ENCODE measurements at places on chromosomes 13 and 19.

- DNase-seq = no peak
Observed at GRCh38 chr19:35045667-35046300, 4.3 kb downstream of the HPN start.

- no peak for DNase-seq
Observed at GRCh38 chr13:62176051-62176450, 760.4 kb upstream of the PCDH20 start.

GRCh38 chr13:92864584-92865284, 361.9 kb upstream of the GPC6 start:
- no peak for DNase-seq

GRCh38 chr13:31227870-31228269, 28.1 kb downstream of the B3GLCT start:
- DNase-seq = no peak

- DNase-seq = no peak
Observed at GRCh38 chr19:38210458-38210987, 13.5 kb downstream of the DPF1 start.

GRCh38 chr13:30354493-30355383, 47.4 kb upstream of the KATNAL1 start:
- DNase-seq = no peak

GRCh38 chr13:90246687-90247345, 1100.7 kb upstream of the MIR17HG start:
- DNase-seq = no peak

DNA sequence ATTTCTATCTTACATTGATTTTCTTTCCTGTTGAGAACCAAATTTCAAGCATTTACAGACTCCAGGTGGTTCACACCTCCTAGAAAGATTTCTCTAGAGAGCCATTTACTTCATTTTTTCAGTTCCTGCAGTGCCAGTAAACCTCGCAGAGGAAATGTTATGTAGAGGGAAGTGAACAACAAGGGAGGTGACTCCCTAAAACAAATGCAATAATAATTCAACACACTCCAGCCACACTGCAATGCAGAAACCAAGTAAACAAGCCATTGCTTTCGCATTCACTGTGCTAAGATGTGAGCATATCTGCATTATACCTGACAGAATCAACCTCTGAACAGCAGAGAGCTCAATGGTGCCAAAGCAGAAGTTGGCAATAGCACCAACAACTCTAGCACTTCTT, 215.1 kb downstream of the RBM26 start:
- DNase-seq = no peak

GRCh38 chr13:45196622-45197021, 4.2 kb downstream of the KCTD4 start:
- no peak for DNase-seq

GRCh38 chr13:79451500-79451962, 29.4 kb upstream of the NDFIP2 start:
- DNase-seq = peak; percentile 83

GRCh38 chr13:113528101-113528812, 37.7 kb upstream of the DCUN1D2 start:
- no peak for DNase-seq

- no peak for DNase-seq
Observed at GRCh38 chr19:29488316-29488715, 37.5 kb upstream of the VSTM2B start.

DNA sequence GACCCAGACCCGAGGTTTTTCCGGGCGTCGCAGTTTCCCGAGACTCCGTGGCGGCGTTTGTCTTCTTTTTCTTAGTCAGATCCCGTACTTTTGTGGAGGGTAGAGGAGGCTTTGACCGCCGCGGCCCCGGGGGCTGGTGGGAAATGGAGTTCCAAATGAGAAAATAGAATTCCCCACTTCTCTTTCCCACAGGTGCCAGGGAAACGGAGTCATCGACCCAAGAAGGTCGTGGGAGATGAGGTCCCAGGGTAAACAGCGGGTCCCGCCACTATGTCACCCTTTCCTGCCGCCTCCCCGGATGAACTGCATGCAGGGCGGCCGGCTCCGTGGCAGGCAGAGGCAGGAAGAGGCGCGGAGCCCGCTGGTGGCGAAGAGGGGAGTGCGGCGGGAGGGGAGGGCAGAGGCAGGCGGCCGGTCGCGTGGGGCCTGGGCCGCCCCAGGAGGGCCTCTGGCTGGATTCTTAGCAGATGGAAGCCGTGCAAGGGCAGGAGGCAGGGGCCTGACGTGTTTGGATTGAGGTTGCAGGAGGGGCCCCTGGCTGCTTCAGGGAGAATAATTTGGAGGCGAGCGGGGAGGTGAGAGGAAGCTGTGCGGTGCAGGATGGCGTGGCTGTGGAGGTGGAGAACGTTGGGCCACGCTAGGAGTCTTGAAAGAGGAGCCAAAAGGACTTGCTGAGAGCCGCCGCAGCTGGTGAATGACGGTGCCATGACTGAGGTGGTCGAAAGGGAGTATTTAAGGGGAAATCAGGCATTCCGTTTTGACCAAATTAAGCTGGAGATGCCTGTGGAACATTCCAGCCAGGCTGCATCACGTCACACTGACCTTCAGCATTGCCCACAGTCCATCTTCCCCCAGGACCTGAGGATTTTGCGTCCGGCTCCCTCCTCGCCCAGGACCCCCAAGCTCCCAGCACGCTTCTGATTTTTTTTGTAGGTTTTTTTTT, 11.7 kb downstream of the CYTH2 start:
- peak; percentile 23 for DNase-seq

GRCh38 chr19:56732976-56733375, 61.4 kb upstream of the ZNF835 start:
- no peak for DNase-seq

GRCh38 chr13:70430256-70430655, 322.0 kb upstream of the KLHL1 start:
- DNase-seq = no peak

DNA sequence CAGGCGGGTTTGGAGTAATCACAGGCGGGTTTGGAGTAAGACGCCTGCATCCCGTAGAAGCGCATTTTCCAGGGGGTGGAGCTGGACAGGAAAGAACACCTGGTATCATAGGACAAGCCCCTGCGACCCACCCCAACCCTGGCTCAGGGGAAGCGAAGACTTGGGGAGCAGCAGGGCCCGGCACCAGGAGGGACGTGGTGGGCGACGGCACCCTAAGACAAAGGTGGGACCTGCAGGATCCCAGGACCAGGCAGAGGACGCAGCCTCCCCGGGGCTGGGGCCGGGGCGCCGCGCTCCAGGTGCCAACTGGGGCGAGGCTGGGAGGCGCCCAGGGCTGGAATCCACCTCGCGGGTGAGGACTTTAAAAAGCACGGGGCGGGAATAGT, 520 bp downstream of the ZNF600 start:
- DNase-seq = no peak

- DNase-seq = no peak
Observed at GRCh38 chr19:5107432-5108122, 138.7 kb downstream of the KDM4B start.

DNA sequence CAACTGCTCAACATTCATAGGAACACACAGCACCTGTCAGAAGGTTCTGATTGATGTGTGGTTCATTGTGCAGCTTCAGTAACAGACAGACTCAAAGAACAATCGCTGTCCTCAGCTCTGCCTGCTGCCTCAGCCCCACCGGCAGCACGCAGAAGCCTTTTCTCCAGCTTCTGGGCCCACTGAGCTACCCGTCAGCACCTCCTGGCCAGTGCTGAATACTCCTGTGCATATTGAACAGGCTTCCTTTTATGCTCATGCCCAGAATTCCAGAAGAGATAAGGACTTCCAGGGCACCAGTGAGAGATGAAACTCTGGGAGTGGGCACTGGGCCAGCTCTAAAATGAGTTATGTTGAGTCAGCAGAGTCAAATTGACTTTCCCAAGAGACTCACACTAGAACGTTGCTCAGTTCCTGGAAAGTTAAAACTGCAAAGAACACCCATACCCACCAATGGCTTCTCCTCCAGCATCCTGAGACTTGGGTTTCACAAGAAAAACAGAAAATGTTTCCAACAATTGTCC, 119.3 kb downstream of the COL4A1 start:
- no peak for DNase-seq

- DNase-seq = no peak
Observed at GRCh38 chr19:50629801-50630200, 9.9 kb downstream of the SYT3 start.

- no peak for DNase-seq
Observed at GRCh38 chr13:50122455-50122854, 107.2 kb downstream of the KCNRG start.

GRCh38 chr19:55640043-55640576, 692 bp upstream of the ZNF580 start:
- no peak for DNase-seq

- no peak for DNase-seq
Observed at GRCh38 chr13:46624353-46624752, 71.4 kb downstream of the LRCH1 start.

DNA sequence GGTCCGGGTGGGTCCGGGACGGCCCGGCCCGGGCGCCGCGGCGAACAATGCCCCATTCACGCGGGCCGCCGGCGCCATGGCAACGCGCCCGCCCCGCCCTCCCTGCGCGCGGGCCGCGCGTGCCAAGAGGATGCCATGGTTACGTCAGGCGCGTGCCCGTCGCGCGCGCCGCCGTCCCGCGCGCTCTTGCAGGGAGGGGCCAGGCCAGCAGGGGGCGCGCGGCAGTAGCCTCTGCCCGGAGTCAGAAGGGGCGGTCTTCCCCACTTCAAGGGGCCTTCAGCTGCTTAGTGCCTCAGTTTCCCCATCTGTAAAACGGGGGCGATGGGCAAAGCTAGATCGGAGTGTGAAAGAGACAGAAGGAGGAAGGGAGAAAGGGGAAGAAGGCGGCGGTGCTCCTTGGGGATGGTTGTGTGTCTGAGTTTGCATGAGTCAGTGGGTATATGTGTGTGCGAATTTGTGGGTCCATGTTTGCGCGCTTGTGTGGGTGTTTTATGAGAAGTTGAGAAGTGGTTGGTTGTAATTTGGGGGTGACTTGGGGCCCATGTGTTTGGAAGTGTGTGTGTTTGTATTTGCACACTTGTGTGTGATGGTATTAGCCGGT, 11.6 kb upstream of the NFIX start:
- peak; percentile 65 for DNase-seq

GRCh38 chr13:83895994-83896580, 13.8 kb upstream of the SLITRK1 start:
- DNase-seq = no peak

DNA sequence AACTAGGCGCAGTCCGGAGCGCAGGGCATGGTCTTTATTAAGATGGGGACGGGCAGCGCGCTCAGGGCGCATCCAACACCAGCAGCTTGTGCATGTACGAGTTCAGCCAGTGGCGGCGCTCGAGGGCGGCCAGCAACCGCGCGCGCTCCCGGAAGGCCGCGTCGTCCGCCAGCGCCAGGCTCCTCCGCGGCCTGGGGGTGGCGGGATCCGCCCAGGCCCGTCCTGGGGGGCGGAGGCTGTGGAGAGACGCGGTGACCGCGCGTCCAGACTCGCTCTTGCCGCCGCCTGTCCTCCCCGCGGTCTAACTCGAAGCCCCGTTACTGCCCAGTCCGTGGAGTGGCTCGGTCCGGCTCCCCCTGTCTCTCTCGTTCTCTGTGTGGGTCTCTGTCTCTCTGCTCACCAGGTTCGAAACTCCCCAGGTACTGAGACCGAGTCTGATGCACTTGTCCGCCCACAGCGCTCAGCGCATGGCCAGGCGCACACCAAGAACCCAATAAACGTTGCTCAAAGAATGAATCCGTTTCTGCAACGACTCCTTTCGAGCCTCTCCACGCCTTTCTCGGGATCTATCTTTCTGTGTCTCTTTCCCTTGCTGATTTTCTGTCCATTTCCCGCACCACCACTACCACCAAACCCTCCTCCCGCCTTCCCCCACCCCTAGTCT, 702 bp downstream of the PTH2 start:
- DNase-seq = no peak

DNA sequence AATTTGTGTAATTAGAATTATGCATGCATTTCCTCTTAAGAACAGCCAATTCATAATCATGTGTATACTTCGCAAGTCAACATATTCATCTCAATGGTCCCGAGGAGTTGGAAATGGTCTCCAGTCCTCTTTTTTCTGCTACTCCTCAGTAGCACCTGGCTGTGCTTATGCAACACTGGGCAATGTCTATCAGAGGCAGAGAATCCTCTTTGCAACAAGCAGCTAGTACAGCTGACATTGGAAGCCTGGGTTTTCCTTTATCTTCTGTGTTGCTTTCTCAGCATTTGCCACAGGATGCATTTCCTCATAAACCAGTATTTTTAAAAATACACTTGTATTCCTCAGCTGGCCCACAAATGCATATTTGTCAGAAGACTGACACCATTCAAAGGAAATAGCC, 405.3 kb upstream of the GPC6 start:
- no peak for DNase-seq

- DNase-seq = no peak
Observed at GRCh38 chr19:35220315-35220921, 8.1 kb downstream of the FAM187B start.

- no peak for DNase-seq
Observed at GRCh38 chr13:71879129-71879535, 12.1 kb upstream of the DACH1 start.

- no peak for DNase-seq
Observed at GRCh38 chr19:4342314-4342614, 1.1 kb upstream of the MPND start.

DNA sequence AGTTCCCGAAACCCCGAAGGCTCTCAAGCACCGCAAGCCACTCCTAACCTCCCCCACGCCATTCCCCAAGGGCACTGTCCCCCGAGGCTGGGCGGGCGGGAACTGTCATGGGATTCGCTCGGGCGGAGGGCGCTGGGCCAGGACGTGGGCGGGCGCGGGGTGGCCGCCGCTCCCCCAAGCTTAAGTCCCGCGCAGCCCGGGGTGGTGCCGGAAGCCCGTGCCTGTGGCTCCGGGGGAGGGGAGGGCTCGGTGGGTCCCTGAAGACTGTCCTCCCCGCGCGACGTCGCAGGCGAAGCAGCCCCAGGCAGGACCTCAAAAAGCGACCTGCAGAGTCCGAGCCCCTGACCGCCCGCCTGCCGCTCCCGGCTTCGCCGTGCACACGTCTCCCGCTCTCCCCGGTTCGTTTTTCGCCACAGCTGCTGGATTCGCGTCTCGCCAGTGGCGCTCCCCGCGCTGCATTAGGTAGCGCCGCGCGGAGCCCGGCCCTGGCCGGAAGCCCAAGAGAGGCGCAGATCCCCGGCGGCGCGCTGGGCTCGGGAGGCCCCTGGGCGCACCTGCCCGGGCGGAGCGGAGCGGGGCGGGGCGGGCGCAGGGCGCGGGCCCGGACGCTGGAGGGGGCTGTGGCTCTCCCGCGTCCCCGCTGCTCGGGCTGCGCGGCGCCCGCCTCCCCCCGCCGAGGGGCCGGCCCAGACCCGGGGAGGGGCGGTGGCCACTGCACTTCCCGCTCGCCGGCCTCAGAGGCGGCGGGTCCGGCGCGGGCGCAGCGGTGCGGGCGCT, at the start of gene FARP1:
Gene FARP1 (plus strand): TSS at position 715 of the 777 bp plus-strand sequence. CDS start 70,149 bp downstream, outside the sequence.
- no peak for DNase-seq

GRCh38 chr19:35740423-35741202, 1.6 kb downstream of the IGFLR1 start:
- peak; percentile 93 for DNase-seq

Data from stimulated activated CD8-positive, alpha-beta memory T cell treated with anti-CD3 and anti-CD28 coated beads, Interleukin-4, amount 100 ng/mL, for 1 hour (primary cell).